ENCODE measurements at places on chromosomes 2 and 18.

DNA sequence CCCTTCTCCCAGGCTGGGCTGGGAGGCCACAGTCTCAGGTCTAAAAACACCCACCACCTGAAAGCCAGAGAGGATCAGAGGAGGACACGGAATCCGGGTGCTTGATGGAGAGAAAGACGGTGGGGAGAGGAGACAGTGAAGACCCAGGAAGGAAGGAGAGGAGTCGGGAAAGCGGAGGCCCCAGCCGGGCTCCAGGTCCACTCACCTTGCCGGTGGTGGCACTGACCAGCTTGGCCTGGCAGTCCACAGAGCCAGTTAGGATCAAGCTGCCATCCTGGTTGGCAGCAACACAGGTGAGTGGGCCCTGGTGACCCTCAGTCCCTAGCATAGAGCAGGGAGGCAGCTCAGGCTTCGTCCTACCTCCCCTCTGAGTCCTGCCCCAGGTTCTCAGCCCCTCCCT lies 4.3 kb downstream of the AAMP start:
- DNase-seq = no peak

- no peak for DNase-seq
Measured at GRCh38 chr2:134685967-134686366, 32.8 kb downstream of the TMEM163 start.

- no peak for DNase-seq
Measured at GRCh38 chr2:200252265-200253067, 54.0 kb upstream of the SPATS2L start.

DNA sequence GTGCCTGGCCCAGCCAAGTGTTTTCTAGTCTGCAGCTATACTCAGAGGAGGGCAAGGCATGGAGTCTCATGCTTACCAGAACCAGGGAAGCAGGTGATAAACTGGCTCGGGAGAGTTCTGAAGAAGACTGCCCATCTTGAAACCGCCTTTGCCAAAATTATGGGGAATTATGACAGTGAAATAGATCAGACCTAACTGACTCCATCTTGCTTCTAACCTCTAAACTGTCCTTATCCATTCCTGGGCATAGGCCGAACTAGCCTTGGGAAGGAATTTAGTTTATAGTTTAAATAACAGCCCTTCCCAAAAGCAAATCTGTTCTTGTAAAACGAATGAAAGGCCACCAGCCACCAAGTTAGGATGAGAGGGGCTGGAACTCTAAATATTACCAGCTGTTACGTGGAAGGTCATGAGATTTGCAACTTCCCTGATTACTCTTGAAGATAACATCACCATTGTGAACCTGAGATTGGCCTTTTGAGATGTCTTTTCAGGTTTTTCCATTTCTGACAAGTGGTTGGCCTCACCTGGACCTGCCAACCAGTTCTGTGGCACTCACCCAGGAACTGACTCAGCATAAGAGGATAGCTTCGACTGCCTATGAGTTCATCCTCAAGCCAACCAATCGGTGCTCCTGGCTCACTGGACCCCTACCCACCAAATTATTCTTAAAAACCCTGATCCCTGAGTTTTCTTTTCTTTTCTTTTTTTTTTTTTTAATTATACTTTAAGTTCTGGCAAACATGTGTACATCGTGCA lies 23.4 kb downstream of the CHCHD5 start:
- no peak for DNase-seq

GRCh38 chr2:54619660-54620231 lies 103.7 kb upstream of the EML6 start:
- no peak for DNase-seq

Data from activated naive CD4-positive, alpha-beta T cell treated with Interleukin-2 at 50 U/mL for 16 hours (primary cell).